ENCODE measurements at places on chromosomes 2 and 18.

GRCh38 chr2:179954026-179954425, 53.1 kb downstream of the CWC22 start:
- DNase-seq = no peak

DNA sequence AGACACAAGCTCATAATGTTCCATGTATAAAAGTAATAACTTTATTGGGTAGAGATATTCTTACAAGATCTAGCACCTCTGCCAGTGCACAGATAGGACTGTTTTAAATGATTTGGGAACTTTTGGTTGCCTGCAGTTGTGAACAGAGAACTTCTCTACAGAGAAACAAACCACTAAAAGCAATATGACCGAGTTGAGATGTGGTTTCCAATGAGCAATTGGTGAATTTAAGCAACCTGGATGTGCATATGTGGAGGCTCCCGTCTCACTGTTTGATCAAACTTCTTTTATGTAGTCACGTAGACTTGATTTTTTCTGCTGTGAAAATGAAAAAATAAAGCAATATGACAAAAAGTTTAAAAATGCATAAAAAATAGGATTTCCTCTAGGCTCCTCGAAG, 7.8 kb downstream of the SOX11 start:
- DNase-seq = no peak

DNA sequence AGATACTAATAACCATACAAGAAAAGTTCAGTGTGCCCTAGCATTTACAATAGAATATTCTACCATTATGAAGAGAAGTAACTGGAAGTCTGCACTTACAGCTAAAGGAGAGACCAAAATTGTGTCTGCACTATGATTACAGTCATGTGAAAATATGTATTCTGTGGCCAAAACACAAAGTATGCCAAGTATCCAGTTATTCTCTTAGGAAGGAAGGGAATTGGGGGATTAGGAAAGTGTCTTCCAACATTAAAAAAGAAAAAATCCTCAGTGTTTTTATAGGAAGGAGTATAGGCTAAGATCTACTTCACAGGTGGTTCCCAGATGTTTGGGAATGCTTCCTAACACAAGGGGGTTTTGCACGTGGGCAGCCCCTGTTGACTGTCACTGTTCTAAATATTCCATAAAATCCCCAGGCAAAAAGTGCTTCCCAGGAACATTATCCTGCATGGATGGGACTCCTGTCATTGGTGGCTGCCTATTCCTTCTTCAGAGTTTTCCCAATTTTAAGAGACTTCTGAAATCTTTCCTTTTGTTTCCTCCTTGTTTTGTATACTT, 180.2 kb upstream of the KLHL29 start:
- no peak for DNase-seq

DNA sequence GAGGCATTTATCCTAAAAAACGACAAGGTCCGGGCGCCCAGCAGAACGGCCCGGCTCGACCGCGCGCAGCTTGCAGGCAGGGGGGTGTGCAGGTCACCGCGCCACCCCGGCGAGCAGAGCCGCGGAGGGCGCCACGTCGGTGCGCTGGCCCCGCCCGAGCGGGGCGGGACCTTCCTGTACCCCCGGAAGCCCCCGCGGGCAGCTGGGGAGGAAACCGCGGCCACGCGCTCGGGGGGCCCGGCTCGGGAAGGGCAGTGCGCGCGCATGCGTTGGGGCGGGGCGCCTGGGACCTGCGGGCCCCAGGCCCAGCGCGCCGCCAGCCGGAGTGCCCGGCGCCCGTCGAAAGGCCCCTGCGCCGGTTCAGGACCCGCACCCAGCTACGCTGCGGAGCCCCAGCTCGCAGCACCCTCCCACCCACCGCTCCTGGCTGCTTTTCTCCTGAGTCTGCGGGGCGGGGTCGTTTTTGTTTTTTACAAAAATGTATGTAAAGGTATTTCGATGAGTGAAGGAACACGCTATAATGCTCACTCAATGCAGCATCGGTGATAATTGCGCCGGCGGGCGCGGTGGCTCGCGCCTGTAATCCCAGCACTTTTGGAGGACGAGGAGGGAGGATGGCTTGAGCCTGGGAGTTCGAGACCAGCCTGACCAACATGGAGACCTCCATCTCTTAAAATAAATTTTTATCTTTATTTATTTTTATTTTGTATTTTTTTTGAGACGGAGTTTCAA, 47.7 kb upstream of the POMC start:
- DNase-seq = no peak

DNA sequence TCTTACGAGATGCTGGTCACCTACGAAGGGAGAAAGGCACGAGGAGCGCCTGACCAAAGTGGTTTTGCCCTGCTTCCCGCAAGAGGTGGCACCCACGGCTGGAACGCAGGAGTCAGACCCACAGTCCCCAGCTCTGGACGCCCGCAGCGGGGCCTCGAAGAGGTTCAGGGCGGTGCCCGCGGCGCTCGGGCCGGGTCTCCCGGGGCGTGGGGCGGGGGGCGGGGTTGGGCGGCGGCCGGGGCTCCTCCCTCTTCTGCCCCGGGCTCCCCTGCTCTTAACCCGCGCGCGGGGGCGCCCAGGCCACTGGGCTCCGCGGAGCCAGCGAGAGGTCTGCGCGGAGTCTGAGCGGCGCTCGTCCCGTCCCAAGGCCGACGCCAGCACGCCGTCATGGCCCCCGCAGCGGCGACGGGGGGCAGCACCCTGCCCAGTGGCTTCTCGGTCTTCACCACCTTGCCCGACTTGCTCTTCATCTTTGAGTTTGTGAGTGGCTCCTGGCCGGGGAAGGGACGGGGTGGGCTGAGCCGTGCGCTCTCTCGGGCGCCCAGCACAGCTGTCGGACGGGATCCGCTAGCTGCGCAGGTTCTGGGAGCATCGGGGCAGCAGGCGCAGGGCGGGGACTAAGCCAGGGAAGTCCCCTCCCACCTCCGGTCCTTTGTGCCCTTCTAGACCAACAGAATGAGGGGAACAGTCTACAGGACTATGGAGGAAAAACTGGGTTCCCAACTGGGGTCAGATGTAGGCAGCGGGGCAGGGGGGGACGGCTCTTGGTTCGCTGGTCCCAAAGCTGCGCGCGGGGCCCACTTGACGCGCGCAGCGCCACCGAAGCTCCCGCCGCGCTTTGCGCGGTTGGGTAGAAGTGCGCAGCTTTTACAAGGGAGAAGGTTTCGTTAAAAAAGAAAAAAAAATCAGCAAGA, at the start of gene MAL:
Gene MAL, plus strand, starts transcription at position 303 of the 914 bp plus-strand sequence. Its CDS starts 85 bp downstream, at position 388.
- DNase-seq = no peak

- no peak for DNase-seq
Measured at GRCh38 chr2:198337368-198337767, 533.0 kb downstream of the PLCL1 start.

All from pulmonary artery endothelial cell (primary cell).